ENCODE measurements at places on chromosomes 7 and 10. TPM values are rescaled to one million over a fixed set of nuclear protein-coding genes. Genes with fewer than 3 reads are reported as not detected.

DNA sequence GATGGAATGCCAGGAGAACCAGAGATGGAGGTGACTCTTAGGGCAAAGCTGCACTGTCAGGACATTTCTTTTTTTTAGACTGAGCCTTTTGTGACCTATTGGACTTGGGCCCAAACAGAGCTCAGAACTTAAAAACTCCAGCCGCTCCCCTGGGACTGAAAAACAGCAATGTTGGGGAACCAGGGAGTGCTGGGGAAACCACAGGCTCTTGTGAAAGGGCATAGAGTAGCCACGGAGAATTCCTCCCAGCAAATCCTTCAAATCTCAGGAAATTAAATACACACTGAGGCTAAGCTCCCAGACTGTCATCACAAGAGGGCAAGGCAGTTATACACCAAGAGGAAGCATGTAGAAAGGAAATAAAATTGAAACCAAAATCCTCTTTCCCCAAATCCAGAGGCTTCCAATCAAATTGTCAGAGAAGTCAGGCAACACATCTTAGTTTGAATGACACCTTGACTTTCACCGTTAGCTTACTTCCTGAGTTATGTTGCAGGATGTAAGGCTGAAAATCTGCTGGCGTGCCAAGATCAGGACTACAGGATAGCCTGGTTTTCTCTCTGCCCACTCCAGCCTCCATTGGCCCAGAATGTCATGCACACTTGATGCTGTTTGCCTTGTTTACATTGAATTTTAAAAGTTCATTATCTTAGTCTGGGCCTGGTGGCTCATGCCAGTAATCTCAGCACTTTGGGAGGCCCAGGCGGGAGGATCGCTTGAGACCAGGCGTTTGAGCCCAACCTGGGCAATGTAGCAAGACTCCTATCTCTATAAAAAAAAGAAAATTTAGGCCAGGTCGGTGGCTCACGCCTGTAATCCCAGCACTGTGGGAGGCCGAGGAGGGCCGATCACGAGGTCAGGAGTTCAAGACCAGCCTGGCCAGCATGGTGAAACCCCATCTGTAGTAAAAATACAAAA, 2.6 kb upstream of the RFC2 start:
- peak; percentile 54 for DNase-seq

- no peak for DNase-seq
These were observed 193.6 kb downstream of the MBL2 start for GRCh38 chr10:52578871-52579405.

GRCh38 chr10:86203162-86203905, 163.3 kb downstream of the GRID1 start:
- no peak for DNase-seq

GRCh38 chr7:151228024-151228866, 1.2 kb upstream of the ABCF2 start:
- no peak for DNase-seq

- DNase-seq = no peak
These were observed 54.2 kb downstream of the ELFN1 start for GRCh38 chr7:1724118-1724910.

GRCh38 chr10:101545898-101546297, 42.2 kb downstream of the POLL start:
- DNase-seq = no peak

DNA sequence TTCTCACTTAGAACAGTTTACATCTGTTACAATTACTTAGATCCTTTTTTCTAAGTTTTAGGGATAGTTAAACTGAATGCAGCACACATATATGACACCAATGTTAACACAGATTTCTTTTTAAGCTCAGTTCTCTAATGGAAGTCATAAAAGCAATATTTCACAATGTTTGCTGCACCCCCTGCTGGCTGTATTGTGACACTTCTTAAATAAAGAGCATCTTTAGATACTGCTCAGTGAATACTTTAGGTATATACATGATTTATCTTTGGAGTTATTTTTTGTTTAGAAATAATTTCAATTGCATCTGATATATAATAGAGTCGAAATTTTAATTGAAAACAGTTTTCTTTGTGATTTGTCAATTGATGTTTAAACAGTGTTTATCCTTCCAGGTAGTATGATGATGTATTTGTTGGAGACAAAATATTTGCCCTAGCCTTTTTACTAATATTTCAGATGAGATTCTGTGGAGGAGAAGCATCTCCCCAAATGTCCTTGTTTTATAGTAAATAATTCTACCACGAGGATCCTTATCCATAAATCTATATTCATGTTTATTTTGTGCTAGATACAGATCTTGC, 174.4 kb downstream of the ST7 start:
- DNase-seq = no peak

DNA sequence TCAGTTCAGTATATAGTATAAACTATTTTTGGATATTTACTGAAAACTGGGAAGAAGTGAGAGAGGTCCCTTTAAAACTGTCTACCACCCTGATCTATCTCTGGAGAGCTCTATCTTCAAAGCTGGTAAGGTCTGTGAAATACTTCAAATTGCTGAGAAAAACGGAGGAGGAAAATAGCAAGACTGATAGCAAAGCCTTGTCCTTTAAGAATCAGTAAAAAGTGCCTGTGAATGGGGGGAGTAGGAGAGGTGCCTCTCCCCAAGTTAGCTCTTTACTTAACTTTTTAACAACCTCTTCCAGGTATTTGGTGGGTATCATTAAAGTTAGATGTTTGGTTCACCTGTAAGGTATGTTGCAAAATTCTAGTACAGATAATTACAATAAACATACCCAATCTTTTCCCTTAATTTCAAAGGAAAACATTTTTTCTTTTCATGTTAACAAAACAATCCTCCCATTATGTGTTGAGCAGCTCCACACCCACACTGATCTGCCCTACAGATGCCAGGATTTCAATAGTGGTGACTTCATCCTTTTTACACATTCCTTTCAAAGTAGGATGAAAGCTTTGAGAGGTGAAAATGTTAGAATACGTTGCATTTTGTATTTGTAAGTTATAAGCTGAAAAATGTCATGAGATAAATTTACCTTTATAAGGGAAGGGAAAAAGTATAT, 149.2 kb downstream of the CRPPA start:
- no peak for DNase-seq

- no peak for DNase-seq
These were observed 25.5 kb downstream of the C10orf105 start for GRCh38 chr10:71694039-71694501.

- DNase-seq = no peak
These were observed 83.0 kb upstream of the DUSP5 start for GRCh38 chr10:110414548-110415309.

DNA sequence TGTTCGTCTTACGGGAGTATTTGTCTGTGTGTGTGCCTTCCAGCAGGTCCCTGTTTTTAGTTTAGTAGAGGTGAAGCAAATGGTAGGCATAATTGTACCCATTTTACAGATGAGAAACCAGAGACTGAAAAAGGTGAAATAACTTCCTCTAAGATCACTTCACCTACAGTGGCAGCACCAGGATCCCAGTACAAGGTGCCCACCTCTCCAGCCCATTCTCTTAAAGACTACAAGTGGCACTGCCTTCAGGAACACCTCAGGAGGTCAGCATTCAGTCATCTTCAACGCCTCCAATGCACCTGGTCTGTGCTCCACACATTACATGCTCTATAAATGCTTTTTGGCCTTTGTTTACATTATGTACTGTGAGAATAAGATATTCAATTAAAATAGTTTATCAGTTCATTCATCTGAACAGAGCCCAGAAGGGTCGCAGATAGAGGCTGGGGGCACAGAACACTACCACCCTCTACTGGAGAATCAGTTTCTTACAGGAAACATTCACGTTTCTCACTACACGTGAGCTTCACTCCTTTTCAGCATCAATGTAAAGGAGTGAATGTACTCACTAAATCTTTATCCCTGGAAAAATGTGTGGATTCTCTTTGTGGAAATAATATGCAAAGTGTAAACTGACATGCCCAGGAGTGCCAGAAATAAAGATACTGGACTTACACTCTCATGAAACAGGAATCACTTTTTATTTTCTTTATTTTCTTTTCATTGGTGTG, 45.5 kb upstream of the ABLIM1 start:
- no peak for DNase-seq

DNA sequence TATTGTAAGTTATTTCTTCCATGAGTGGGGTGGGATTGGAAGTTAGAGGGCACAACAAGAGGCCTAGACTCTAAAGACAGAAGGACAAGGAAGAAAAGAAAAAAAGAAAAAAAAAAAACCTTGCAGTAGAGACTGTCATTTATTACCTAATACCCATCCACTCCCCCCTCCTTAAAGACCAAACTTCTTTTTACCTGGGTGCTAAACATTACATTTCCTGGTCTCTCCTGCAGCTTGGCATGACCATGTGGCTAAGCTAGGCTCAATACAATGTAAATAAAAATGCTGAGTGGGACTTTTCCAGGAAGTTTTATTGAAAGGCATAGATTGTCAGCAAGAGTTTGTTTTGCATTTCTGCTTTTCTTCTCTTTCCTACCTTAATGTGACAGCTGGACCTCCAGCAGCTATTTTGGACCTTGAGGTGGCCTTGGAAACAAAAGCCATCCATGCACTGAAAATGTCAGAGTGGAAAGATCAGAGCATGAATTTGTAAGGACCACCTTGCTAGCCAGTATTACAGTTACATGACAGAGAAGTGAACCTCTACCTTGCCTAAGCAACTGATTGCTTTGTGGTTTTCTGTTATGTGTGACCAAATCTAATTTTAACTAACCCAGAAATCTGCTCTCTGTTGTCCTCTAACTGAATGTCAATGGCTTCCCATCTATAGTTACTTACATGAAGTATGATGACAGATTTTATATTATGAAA, 81.3 kb upstream of the SFMBT2 start:
- no peak for DNase-seq

DNA sequence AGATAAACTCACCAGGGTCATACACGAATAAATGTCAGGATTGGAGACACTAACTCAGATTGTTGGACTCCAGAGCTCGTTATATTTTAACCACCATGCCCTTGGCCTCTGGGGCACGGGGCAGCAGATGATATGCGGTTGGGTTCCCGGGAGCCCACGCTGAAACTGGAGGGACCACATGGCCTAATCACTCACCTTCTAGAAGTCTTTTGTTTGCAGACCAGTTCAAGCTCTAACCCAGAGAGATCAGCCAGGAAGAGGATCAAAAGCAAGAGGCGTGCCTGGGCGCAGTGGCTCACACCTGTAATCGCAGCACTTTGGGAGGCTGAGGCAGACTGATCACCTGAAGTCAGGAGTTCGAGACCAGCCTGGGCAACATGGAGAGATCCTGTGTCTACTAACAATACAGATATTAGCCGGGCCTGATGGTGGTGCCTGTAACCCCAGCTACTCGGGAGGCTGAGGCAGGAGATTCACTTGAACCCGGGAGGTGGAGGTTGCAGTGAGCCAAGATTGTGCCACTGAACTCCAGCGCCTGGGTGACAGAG, 42.6 kb upstream of the ECHDC3 start:
- DNase-seq = no peak

DNA sequence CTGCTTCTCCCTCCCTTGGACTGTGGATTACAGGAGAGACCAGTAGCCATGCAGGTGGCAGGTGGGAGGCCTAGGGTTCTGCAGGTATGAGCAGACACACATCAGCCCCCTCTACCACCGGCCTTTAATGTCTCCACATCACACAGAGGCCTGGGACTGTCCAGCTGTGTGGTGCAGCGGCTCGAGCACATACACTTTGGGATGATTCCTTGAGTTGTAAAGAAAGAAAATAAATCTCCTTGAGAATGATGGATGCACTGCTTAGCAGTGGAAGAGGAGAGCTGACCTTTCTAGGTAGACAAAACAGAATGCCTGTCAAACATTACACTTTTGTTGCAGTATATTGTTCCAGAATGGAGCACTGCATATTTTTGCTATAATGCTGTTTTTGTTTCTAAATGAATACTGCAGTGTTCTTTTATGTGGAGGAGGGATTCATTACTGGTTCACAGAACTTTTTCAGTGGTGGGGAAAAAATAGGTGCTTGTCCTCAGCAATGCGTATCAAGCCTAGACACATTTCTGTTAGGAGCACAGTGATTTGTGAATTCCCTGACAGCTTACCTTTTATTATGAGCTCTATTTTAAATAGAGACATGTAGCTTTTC, 66.0 kb downstream of the PTPRE start:
- DNase-seq = no peak

LRRC4 gene
- polyA plus RNA-seq = 0.75 TPM

NKX2-3 gene
- polyA plus RNA-seq = not detected

ABCB1 gene
- polyA plus RNA-seq = 4.3 TPM

CPA4 gene
- not detected for polyA plus RNA-seq

ITIH2 gene
- not detected for polyA plus RNA-seq

ACTR3C gene
- polyA plus RNA-seq = 2.7 TPM

FAS gene
- polyA plus RNA-seq = 3.5 TPM

Measured in heart right ventricle (tissue), 16 donors.